HL-60 (cell line): ENCODE measurements at places on chromosomes 3 and 15.
A peak's percentile ranks its signal among the peaks of the same experiment; 100 is the strongest.

DNA sequence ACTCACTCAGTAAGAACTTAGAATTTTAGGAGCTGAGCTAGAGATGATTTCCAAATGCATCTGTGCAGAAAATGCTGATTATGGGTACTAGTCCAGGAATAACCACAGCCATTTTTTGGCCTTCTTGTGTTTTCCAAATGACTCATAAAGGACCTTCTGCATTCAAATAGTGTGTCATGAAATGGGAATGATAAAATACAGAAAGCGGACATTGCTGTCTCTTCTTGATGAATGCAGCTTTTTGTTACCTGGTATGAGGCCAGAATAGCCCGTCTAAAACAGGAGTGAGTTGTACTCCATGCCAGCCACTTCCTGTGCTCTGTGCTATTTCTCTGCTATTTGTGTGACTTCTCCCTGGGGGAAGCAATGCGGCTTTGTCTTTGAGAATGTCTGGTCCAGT lies 20.5 kb upstream of the FRMD5 start:
- DNase-seq: no peak

DNA sequence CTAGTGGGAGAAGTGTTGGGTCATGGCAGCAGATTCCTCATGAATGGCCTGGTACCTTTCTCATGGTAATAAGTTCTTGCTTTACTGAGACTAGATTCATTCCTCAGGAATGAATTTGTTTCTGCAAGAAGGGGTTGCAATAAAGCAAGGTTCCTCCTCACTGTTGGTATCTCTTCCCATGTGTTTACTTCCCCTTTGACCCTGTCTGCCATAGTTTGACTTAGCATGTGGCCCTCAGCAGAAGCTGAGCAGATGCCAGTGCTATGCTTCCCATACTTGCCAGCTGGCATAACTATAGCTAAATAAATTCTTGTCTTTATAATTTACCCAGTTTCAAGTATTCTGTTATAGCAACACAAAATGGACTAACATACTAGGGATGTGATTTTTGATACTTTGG lies 163.6 kb upstream of the COL8A1 start:
- DNase-seq: no peak

DNA sequence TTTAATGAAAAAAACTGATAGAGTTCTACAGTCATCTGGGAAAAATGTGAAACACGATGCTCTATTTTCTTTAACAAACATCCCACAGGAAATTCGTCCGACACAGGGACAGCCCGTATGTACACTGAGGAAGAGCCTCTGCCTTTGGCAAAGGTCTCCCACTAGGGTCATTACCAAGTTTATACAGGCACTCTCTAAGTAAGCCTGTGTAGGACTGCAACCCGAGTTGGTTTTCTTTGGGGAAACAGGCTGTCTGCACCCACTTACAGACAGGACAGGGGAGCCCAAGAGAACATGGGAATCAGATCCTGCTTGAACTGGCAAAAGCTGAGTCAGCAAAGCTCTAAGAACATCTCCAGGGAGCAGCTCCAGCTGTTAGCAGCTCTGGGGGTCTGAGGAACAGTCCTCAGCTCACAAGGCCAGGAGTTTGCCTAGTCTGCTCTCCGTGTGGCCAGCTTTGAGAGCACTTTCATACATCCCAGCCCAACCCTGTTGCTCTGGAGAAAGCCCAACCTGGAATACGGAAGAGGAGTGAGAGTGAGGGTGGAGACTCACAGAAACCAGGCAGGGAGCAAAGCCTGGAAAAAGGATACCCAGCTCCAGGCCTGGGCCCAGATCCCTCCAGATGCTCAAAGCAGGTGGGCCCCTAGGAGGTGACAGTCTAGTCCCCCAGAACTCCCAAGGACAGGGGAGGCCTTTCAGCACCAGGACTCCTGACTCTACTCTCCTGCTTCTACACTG lies 1.9 kb downstream of the TBC1D2B start:
- no peak for DNase-seq

DNA sequence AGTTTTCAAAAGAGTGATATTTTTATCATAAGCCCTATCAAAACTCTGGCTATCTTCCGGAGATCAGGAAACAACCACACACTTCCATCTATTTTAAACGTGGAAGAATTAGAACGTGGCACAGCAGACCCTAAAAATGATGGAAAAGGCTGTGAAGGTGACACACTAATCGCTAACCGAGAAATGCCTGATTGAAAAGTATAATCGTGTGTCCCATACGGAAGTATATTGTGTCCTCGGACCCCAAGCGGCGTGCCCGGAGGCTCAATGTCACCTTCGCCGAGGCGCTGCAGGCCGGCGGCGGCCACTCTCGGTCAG lies 642 bp downstream of the COX5A start:
- peak; percentile 40 for DNase-seq
